ENCODE measurements at places on chromosomes 2 and 18.

DNA sequence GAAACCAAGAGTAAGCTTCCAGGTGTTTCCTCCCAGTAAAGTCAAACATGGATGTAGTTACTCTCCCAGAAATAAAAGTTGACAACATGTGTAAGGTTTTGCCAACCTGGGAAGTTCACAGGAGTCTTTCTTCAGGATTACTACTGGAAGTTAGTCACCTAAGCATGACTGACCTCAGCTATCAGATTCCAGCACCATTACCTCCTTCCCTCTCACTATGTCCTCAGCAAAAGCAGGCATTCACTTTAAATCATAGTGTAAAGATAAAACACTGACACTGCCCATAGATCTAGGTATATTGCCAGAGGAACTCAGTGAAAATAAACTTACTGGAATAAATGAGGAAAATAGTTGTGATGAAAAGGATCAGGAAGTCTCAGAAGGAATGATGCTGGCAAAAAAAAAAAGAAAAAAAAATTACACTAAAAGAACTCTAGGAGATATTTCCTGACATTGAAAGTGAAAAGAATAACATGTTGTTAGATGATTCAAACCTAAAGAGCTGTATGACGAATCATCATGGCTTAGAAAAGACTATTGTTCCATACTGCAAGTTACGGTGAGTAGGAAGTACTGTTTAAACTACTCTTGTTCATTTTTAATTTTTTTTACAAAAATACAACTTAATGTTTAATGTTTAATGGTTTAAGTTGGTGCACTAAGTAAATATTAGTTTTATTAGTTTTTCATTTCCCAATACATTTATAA is 484.5 kb upstream of the ZNF804A start:
- DNase-seq, result no peak

DNA sequence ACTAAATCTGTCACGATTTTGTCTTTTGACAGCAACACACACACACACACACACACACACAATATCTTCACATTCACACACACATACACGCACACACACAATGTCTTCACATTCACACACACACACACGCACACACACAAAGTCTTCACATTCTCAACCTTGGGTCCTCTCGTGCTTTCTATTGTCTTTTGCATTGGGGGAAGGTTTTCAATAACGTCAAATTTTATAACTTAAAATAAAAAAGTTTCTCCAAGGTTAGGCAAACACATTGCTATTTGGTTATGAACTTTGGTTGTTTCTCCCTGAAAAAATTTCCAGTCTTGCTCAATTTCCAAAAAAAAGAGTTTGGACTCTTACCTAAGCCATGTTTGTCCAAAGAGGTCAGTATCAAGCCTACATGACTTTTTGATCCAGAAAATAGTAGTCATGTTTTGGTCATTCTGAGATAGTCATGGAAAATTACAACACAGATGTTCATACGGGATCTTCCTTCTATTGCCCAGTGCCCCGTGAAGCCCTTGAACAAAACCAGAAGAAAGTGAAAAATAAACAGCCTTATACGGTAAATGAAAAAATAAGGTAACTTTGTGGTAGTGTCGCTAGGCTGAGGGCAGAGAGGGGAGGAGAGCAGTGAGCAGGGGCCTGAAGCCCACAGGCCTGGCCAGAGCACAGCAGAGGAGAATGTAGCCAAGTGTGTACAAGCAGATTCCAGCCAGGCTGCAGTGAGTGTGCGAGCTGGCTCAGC is 542.8 kb upstream of the ID2 start:
- DNase-seq, result no peak

- no peak for DNase-seq
These were observed 106.0 kb downstream of the CYP26B1 start for GRCh38 chr2:72041638-72042111.

GRCh38 chr2:64203858-64204632 is 59.8 kb upstream of the PELI1 start:
- no peak for DNase-seq

- no peak for DNase-seq
These were observed 6.5 kb upstream of the STAMBP start for GRCh38 chr2:73822276-73822675.

DNA sequence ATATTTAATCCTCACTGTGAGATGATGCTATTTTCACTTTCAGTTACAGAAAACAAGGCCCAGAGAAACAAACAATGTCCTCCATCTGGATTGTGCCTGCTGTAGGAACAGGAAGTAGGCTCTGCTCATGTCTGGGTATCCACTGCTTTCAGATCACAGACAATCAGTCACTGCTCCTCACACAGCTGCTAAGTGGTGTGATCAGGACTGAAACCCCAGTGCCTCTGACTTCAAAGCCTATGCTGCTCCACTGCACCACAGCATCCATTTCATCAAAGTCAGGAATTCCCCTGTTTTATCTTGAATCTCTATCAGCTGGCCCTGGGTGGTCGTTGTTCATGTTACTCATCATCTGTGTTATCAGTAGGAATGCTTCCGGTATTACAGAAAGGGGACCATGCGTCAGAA is 303.8 kb upstream of the TRIB2 start:
- DNase-seq, result no peak

GRCh38 chr2:21643180-21643579 is 519.4 kb downstream of the TDRD15 start:
- DNase-seq, result no peak

DNA sequence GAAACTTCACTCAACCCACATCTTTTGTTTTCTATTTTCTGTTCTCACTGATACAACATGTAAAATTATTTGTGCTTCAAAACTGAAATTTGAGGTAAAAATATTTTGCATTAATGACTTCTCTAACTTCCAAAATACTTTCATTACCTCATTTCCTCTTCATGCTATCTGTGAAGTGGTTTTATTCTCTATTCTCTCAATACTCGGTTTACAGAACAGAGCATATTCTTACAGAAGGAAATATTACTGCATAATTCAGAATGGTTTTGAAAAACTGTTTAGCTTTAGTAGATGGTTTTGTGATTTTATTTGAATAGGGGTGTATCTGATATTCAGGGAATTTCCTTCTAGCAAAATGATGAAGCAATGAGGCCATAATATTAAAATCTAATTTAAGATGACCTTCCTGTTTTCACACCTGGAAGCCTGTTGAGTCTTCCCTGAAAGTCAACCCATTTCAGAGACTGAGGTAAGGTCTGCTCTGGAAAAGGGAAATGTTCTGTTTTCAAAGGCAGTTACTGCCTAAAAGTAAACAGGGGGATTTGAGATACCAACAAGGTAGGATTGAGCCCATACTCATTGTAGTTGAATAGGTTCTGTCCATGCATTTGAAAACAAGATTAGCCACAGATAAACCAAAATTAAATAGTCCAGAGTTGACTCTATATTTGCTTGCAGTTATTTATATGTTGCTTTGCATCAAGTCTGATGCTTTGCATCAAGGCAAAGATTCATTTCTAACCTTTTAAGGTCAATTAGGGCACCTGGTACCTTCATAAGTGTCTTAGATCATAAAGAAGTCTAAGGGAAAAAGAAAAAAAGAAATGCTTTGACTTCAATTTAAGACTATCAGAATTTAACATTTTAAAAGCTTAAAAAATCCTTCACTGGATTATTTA is 50.8 kb upstream of the PEX13 start:
- DNase-seq, result no peak

DNA sequence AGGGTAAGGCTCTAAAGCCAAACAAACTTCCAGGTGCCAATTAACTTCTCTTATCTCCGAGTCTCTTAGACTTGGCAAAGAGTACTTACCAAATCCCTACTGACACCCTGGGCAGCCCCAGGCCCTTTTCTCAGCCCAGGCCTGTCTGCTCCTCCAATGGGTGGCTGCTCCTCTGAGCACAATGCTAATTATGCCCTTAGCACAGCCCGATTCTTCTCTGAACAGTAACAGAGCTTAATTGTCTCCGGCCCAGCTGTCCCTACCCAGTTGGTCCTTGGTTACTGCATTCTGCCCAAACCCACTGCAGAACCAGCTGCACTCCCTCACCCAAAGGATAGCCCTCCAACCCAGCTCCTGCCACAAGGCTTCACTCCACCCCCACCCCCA is 110.3 kb downstream of the SMAD7 start:
- DNase-seq, result no peak

DNA sequence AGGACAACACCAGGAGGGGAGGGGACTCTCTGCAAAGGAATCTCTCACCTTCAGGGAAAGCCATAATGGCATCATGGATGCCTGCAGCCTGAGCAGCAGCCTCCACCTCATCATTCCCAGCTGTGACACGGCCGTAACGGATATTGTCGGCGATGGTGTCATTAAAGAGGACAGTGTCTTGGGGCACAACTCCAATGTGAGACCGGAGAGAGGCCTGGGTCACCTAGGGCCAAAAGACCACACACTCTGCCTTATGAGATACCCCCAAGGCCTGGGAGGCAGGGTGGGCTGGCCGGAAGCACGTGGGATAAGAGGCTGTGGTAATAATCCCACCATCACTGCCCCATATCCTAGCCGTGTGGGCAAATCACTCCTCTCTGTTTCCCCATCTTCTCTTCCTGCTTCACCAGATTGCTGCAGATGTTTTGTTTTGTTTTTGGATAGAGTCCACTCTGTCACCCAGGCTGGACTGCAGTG is 4.3 kb downstream of the ZFAND2B start:
- no peak for DNase-seq

- no peak for DNase-seq
These were observed 89.8 kb upstream of the GRB14 start for GRCh38 chr2:164710837-164711765.

- no peak for DNase-seq
These were observed 20.5 kb downstream of the MLPH start for GRCh38 chr2:237507512-237507911.

GRCh38 chr2:161160226-161161073 is at the start of gene TANK:
Gene TANK, plus strand, starts transcription at chr2:161160428. Its CDS starts 19,235 bp downstream, at chr2:161179663.
- peak; percentile 92 for DNase-seq
